ENCODE measurements at places on chromosomes 1 and 21.

DNA sequence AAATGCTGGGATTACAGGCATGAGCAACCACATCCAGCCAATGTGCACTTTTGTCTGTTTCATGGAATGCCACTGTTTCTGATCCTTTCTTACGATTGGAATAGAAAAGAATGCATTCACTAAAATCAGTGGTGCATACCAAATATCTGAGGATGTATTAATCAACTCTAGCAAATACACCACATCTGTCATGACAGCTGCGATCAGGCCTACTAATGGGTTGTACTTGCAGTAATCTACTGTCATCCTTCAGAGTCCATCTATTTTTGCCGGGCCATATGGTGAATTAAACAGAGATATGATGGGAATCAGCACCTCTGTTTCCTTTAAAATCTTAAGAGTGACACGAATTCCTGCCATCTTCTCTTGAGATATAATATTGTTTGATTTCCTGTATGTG is 8.5 kb upstream of the USP1 start:
- DNase-seq, result no peak

DNA sequence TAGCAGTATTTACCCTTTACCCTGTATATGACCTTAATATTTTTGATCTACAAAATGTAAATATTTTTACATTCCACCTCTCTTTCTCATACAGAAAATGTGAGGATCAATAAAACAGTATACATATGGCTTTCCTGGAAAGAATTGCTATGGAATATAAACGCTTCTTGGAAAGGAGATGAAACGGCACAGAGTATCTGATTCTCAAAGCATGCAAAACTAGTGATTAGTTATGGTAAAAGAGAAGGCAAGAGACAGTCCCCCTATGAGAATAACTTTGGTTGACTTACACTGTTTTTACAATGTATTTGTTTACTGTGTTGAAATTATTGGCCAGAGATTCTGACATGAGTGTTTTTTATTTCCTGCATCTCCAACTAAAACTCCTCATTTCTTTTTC is 204.6 kb upstream of the C21orf91 start:
- no peak for DNase-seq

GRCh38 chr1:47608296-47608875 is 170.5 kb downstream of the FOXD2 start:
- no peak for DNase-seq

GRCh38 chr1:20702416-20702815 is 15.4 kb downstream of the KIF17 start:
- DNase-seq, result peak; percentile 23

- no peak for DNase-seq
These were observed 175.2 kb downstream of the DSCAM start for GRCh38 chr21:40671716-40672115.

DNA sequence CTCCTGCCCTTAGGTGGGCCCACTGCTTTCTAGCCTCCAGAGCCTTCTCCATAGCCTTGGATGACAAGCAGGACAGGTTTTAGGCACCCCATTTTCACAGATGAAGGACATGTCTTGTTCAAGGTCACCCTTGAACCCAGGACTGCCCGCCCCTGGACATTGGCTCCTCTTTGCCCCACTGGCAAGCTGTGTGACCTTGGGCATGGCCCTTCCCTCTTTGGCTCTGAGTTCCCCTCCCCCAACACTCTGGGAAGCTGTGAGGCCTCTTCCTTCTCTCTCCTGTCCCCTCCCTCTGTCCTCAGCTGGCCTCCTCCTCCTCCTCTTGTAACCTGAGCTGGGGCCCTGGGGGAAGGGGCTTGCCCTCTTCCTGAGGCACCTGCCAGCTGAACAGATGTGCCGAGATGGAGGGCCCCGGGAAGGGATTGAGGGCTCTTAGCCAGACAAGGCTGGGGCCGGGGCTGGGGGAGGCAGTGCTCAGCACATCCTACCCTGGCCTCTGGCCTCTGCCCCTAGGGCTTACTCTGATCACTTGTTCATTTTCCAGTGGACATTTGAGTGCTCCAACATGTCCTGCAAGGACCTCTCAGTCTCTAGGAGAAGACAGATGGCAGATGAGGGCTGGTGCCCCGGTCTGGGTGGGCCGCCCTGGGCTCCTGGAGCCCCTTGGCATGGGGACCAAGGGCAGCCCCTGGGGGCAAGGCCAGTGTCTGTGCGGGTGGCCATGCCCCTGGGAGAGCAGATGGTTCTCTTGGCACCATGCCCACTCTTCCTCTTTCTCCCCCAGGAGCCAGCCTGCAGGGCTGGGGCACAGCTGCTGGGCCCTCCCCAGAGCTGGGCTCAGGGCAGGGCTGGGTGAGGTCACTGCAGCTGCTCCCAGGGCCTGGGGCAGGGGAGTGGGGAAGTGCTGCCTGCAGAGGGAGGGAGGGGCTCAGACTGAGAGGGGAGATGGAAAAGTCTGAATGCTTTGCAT is 10.7 kb downstream of the FOXO6 start:
- no peak for DNase-seq

GRCh38 chr1:30196457-30196856 is 526.9 kb downstream of the MATN1 start:
- DNase-seq, result no peak

- no peak for DNase-seq
These were observed 155.4 kb downstream of the SLC45A1 start for GRCh38 chr1:8473121-8473875.

All from HCEC 1CT (cell line).